ENCODE measurements at places on chromosomes 7 and 10. TPM values are rescaled to one million over a fixed set of nuclear protein-coding genes. Genes with fewer than 3 reads are reported as not detected.

The HGF gene
- total RNA-seq = not detected

DNA sequence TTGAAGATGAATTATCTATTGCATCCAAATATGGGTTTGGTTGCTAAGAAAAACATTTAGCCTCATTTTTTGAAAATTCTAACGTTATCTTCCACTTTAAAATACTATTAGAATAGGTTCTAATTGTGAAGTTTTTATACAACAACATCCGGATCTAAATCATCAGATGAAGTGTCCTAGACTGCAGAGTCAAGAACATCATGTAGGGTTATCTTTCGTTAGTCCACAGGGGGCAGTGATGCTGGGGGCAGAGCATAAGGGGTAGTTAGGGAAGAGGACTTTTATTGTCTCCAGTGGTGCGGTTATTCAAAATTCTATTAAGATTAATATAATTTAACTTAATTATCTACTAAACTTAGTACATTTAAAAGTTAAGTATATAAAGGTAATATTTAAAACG lies 990.6 kb upstream of the PHF14 start:
- DNase-seq = no peak

DNA sequence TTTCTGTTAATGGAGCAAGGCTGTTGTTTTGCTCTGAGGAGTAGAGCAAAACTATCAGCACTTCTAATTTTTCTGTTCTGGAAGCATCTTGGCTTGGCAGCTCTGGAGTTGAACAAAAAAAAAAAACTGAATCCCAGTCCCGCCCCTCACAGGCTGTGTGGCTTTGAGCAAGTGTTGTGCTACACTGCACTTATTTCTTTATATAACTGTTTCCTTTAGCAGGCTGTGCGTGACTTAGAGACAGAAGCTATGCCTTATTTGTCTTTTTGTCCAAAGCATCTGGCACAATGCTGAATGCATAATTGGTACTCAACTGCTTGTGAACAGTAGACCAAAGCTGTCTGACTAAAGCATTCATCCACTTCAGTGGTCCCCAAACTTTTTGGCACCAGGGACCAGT lies 96.1 kb downstream of the AMPH start:
- no peak for DNase-seq

- peak; percentile 26 for DNase-seq
These were observed 495 bp downstream of the EIF3B start for GRCh38 chr7:2354939-2355704.

- DNase-seq = no peak
These were observed 88.7 kb upstream of the NRP1 start for GRCh38 chr10:33423154-33423529.

The SCART1 gene
- 15.3 TPM for total RNA-seq

DNA sequence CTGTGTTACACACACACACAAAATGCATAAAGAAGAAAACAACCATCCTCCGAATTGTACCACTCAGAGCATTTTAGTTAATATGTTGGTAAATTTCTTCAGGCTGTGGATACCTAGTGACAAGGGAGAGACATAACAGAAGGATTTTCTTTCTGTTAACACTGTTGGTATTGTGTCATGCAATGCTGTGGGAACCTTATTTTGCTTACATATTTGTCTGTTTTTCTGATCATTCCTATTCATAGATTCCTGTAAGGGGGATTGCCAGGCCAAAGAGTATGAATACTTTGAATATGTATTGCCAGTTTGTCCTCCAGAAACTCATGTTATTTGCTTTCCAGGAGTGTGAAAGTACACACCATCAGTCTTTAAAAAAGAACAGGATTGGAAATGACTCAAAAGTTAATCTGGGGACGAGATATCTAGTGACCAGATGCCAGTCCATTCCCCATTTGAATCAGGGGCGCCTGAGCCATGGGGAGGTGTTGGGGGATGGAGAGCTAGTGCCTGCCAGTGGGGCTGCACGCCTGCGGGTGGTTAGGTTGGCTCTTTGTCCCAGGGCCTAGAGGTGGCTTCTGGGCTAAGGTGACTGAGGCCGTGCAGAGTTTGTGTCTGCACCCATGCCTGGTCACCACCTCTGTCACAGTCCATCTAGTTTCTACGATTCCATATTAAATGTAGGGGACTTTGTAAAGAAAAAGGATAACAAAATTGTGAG lies 142.0 kb downstream of the PTPN20 start:
- DNase-seq = no peak

- DNase-seq = no peak
These were observed 143.3 kb upstream of the GPR26 start for GRCh38 chr10:123522702-123523312.

DNA sequence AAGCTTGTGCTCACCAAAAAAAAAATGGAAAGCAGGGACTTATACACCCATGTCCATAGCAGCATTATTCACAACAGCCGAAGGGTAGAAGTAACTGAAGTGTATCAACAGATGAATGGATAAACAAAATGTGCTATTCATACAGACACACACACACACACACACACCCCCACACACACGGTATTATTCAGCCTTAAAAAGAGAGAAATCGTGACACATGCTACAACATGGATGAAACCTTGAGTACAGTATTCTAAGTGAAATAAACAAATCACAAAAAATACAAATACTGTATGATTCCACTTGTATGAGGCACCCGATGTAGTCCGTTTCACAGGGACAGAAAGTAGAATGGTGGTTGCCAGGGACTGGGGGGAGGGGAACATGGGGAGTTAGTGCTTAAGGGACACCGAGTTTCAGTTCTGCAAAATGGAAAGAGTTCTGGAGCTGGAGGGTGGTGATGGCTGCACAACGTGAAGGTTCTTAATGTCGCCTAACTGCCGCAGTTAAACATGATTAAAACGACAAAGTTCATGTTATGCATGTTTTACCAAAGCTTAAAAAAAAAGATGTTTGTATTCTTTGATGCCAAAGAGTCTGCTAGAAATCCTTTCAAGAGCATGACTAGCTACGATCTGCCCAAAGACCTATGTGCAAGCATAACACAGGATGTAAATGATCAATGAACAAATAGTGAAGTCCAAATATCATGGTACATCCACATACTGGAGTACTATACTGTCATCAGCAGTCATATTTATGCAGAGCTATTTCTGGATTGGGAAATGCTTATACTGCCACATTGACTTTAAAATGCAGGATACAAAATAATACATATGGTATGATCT lies 7.2 kb downstream of the TNS3 start:
- DNase-seq = no peak

The TDRD1 gene
- 0.35 TPM for total RNA-seq

The ANKRD1 gene
- total RNA-seq = not detected

The SUN3 gene
- total RNA-seq = not detected

DNA sequence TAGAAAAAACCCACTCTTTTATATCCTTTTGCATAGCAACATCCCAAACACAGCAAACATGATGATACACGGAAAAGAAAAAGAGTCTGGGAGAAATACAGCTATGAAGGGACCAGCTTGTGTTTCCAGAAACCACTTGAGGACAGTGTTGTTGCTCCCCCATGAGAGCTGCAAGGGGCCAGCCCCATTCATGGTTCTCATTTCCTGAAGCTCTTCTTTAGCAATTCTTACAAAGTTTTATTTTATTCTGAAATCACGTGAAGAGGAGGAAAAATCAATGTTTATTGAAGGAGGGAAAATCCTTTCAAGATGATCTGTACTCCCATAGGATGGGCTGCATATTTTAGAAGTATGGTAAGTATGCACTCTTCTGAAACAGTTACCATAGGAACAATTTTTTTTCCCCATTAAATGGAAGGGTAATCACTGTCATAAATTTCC lies 17.5 kb upstream of the PRTFDC1 start:
- DNase-seq = no peak

DNA sequence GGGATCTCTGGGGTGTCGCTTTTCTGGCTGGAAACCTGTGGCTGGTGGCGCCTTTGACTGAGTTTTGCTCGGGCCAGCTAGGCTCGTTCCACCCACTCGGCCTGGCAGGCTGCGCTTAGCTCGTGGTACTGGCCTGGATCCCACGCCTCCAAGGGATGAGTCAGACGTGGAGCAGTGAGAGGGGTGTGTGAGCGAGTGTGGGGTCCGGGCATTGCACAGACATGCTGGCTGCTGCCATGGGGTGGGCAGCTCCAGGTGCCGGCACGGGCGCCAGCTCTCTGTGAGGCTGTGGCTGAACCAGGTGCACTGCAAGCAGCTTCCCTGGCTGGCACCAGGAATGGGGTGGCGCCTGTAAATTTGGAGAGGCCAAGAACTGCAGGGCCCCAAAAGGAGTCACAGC lies 63.1 kb upstream of the CACNA2D1 start:
- DNase-seq = no peak

Measured in activated CD4-positive, alpha-beta memory T cell treated with anti-CD3 and anti-CD28 coated beads, Interleukin-2, amount 10 ng/mL, durations not matched to agents 7 days and 5 days (primary cell).